ENCODE measurements at places on chromosomes 2 and 18. TPM values are rescaled to one million over a fixed set of nuclear protein-coding genes. Genes with fewer than 3 reads are reported as not detected.

CCDC88A gene
- 27.6 TPM for total RNA-seq

TNFRSF11A gene
- 0.41 TPM for total RNA-seq

GRCh38 chr18:635171-635570, 22.3 kb upstream of the TYMS start:
- H3K27me3 ChIP-seq: no peaks in the 10 kb centered on the region
- no peak for DNase-seq
- no peak overlapping the region for H3K4me3 ChIP-seq

DNA sequence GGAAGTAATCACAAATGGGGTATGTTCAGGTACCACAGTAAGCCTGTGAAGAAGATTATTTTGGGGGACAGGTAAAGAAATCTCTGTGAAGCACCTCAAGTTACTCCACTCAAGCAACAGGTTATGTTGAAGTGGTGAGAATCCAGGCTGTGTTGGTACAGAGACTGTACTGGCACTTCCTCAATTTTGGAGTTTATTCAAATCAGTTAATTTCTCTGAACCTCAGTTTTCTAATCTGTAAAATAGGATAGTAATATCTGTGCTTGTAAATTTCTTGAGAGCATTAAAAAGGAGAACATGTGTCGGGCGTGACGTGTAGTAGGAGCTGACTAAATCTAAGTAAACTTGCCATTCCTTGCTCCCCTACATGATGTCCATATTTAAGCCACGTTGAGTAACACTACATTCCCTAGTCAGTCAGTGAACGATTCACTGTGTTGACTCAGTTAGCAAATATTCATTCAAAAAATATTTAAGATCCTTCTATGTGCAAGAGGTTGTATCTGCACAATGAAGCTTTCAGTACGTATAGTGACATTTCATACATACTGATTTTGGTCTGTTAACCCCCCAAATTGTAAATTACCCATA, 504.2 kb downstream of the ZEB2 start:
- no peaks in the 10 kb centered on the region for H3K4me1 ChIP-seq
- H3K27me3 ChIP-seq: no peaks in the 10 kb centered on the region
- H3K36me3 ChIP-seq: no peaks in the 10 kb centered on the region
- no peak overlapping the region for H3K27ac ChIP-seq
- no peak for DNase-seq
- no peak overlapping the region for H3K4me3 ChIP-seq

PAX3 gene
- not detected for total RNA-seq

MATN3 gene
- not detected for total RNA-seq

GRCh38 chr2:24220554-24221291, 45.9 kb downstream of the FAM228A start:
- no peaks in the 10 kb centered on the region for H3K27me3 ChIP-seq

SERPINB10 gene
- not detected for total RNA-seq
